ENCODE measurements at places on chromosomes 7 and 10.

DNA sequence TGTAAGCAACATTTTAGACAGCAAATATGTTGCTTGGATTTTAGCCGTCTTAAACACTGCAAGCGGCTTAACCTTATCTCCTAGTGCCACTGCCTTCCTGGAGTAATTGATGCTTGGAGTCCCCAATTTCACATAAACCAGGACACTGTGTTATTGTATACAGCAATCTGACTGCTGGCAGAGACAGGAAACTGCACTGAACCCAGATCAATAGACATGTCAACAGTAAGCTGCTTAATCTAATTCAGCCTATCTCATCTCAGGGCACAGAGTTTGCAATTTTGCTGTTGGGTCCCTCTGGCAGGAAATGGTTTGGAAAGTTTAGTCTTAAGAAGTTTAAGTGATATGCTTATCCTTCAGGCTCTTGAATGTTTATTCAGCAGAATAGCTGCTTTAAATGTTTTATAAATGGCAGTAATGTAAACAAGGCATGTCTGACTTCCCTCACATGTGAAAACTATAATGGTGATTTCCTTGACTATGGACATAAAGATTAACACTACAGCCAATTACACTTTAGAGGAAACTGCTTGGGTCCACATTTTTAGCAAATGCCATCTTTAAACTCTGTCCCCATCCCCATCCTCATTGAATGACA, 598.6 kb downstream of the PARD3 start:
- no peak for DNase-seq

- DNase-seq, result no peak
Measured at GRCh38 chr10:128063736-128064107, 62.5 kb downstream of the MKI67 start.

DNA sequence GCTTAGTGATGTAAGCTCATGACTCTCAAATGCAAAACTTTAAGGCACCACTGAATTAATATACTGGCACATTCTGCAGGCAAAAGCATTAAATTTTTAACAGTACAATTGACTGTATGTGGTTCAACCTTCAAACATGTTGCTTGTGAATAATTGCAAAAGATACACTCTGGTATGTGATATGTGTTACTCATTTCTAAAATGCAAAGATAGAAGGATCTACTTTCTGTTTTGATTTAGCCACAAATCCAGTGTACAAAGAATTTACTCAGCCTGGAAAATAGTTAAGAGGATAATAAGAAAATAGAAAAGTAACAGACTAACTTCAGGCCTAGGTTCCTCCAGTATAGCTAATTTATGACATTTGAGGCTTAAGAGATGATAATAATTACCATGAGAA, 66.6 kb upstream of the NOBOX start:
- DNase-seq, result no peak

- DNase-seq, result no peak
Measured at GRCh38 chr7:90710466-90710850, 114.3 kb downstream of the CDK14 start.

GRCh38 chr7:128676665-128677064, 4.6 kb downstream of the GARIN1A start:
- no peak for DNase-seq

DNA sequence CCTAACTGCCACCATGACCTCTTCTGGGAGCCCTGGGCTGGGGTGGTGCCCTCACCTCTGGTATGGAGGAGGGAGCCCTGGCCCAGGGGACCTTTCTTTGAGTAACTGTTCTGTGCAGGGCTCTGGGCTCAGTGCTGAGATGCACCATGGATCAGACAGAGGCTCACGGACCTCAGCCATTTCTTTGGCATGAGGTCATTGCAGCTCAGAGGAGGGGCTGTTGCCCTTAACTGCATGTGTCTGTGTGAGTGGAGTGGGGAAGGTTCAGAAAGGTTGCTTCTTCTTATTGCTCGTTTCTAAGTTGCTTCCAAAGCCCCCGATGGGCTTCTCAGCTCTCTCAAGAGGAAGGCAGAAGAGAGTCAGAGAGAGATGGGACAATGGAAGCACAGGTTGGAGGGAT, 233.9 kb downstream of the RPS24 start:
- no peak for DNase-seq

GRCh38 chr10:44557596-44558191, 172.8 kb upstream of the CXCL12 start:
- DNase-seq, result no peak

DNA sequence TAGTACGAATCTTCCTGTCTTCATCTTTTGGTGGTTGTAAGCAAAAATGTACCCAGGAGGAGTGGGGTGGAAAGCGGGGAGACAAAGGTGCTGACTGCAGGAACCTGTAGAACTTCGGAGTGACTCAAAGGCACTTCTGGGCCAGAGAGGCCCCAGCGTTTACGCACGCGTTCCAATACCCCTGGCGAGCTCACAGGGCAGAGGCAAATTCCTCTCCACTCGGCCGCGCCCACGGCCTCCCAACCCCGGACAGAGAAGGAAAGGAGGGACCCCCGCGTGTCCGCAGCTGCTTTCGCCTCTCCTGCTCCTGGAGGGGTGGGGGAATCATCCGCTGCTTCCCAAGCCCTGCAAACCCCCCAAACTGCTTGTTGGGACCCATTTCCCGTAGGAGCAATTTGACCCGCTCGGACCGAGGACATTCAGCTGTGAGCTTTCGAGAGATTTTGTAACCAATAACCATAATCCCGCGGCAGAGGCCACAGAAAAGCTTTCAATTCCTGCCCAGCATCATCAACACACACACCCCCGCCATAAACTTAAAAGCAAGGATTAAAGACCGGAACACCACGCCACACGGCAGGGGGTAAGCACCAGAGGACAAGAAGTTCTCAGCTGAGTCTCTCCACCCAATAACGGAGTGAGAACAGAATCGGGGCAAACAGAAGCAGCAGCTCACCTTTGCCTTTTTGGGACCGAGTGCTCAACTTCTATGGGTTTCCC, 2.3 kb downstream of the IGF2BP3 start:
- no peak for DNase-seq

DNA sequence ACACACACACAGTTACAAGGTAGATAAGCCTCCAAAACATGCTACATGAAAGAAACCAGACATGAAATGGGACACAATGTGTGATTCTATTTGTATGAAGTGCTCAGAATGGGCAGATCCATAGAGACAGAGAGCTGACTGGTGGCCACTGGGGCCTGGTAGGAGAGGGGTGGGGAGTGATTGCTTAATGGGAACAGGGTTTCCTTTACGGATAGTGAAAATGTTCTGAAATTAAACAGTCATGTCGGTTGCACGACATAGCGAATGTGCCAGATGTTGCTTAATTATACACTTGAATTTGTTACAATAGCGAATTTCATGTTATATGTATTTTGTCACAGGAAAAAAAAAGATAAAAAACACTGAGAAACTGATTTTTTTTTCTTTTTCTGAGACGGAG, 122.3 kb downstream of the SPDYE5 start:
- no peak for DNase-seq

GRCh38 chr7:134351424-134351823, 34.7 kb upstream of the SLC35B4 start:
- no peak for DNase-seq

DNA sequence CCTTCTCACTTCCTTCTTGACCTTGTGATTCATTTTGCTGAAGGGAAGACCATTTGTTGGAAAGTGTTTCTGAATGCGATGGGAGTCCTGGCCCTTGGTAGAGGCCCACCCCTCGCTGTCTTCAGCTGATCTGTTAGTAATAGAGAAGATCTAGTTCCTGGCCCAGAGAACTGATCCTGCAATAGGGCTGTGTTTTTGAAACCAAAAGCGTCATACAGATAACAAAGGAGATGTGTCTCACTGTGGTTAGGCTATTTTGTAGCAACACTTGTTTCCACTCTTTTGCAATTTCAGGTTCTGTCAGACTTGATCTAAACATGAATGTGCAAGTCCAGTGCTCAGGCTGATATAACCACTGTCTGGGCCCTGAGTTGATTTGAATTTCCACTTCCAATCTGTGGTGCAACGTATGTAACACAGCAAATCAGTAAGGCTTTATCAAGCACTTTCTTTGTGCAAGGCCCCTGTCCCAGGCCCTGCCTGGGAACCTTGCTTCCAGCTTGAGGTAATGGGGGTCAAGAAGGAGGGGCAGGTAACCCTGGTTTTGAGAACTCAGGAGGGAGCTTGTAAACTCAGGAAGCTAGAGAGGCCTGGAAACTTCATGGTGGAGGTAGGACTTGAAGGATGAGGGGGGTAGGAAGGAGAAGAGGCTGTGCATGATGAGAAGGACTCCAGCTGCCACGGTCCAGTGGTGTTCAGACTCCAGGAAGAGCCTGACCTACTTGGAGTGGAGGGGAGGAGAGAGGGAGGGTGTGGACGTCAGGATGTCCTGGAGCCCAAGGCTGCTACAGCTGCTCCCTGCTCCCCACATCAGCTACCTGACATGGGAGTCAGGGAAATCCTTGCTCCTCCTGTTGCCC, 42.2 kb upstream of the SRGN start:
- no peak for DNase-seq

DNA sequence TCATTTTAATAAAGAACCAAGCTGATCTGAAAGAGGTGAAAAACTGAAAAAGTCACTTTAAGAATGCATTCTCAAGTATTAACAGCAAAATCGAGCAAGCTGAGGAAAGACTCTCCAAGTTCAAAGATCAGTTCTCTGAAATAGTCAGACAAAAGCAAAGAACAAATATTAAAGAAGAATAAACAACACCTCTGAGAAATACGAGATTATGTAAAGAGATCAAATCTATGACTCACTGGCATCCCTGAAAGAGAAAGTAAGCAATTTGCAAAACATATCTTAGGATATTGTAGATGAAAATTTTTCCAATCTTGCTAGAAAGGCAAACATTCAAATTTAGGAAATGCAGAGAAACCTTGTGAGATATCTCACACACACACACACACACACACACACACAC, 138.4 kb upstream of the HGF start:
- no peak for DNase-seq

DNA sequence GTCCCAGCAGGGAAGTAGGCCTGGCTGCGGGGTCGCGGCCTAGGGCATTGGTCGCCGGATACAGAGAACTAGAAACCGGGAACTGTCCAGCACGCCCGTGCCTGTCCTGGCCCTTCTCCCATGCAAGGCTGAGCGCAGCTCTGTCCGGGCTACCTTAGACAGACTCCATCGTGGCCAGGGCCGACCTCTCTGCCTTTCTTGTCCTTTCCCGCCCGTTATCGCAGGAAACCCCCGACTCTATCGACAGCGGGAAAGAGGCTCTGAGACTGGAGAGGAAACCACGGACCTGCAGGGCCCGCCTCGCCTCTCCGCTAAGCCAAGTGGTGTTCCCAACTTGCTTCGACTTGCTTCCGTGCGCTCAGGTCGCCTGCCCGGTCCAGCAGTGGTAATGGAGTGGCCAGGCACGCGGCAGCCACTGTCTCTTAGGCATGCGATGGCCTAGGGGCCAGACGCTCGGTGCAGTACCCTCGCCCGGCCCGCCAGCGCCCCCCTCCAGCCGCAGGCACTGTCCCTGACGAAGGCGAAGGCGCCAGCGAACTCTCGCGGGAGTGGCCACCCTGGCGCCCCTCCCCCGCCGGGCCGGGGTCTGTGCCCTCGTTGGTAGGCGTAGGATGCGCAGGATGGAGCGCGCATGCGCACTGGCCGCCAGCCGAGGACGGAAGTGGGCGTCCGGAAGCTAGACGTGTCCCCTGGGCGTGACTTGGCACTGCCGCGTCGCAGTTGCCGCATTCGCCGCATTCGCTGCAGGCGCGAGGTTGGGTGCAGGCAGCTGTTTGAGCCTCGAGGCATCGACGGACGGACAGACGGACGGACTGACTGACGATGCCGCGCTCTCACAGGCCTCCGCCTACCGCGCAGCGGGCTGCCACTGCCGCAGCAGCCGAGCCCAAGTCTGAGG, 54.4 kb downstream of the MCMBP start:
- DNase-seq, result no peak

DNA sequence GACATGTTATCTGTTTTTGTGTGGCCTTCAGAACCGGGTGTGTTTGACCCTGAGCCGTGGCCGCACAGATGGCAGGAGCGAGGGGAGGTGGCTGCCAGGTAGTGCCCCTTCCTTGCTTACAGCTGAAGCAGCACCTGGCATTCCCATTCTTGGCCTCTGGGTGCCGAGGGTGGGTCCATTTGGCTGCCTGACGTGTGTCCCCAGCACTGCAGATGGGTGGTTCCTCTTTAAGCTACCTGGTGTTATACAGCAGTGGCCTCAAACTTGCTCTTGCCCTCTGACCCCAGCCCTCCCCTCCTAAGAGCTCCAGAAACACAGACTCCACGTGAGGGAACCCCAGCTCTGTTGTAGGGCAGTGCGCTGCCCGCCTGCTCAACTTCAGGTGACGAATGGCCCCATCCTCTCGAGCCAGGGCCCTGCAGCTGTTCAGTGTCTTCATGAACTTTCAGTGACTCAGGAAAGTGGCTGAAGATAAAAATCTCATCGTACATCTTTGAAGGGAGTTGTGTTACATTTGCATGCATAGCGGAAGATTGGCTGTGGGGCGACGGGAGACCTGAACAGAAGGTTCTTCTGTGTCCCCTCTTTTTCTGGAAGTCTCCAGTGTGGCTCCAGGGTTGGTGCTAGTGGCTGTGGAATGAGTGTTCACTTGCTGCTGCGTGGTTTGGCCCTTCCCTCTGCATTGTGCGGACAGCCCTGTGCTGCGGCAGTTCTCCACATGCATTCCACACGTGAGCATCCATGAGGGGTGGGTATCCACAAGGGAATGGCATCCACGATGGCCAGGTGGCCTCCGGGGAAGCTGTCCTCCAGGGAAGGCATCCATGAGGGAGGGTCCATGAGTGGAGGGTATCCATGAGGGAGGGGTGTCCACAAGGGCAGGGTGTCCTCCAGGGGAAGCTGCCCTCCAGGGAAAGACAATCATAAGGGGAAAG, 91.6 kb downstream of the INPP5A start:
- peak; percentile 10 for DNase-seq

- DNase-seq, result no peak
Measured at GRCh38 chr10:16231176-16231575, 205.6 kb upstream of the PTER start.

DNA sequence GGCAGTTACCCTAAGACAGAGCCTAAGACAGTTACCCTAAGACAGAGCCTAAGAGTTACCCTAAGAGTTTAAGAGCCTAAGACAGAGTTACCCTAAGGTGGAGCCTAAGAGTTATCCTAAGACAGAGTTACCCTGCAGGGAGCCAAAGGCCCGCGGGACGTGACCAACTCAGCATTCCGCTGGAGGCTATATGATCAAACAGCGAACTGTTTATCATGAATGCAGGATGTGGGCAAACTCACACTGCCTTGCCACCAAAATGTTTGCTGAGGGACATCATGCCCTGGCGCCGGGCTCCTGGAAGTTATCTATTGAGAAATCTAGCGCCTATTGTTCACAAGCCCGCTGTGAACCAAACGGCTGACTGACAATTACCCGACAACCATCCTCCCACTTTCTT, 49.9 kb downstream of the BLVRA start:
- DNase-seq, result no peak

All from activated CD8-positive, alpha-beta memory T cell treated with anti-CD3 and anti-CD28 coated beads, Interleukin-2, amount 50 U/mL, for 4 hours (primary cell).